NCI-H1417 treated with DMSO at 0.1 percent for 48 hours (cell line): ENCODE measurements at places on chromosomes 2 and 18.
A peak's percentile ranks its signal among the peaks of the same experiment; 100 is the strongest.

DNA sequence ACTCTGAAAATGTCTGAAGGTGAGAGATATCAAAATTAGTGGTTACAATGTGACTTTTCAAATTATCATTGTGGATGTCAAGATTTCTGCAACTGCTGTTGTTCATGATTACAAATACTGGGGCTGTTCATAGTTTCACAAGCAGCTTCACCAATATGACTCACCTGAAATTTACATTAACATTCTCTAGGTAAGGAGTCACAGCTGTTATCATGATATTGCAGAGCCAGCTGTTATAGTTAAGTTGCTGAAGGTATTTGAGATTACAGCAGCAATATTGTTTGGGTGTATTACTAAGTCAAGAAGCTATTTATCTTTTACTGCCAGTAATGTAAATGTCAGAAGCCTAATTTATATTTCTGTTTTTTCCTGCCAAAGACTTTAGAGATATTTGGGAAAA, 140.0 kb downstream of the MC4R start:
- DNase-seq = no peak

GRCh38 chr18:5574843-5575242, 31.0 kb upstream of the EPB41L3 start:
- DNase-seq = no peak

DNA sequence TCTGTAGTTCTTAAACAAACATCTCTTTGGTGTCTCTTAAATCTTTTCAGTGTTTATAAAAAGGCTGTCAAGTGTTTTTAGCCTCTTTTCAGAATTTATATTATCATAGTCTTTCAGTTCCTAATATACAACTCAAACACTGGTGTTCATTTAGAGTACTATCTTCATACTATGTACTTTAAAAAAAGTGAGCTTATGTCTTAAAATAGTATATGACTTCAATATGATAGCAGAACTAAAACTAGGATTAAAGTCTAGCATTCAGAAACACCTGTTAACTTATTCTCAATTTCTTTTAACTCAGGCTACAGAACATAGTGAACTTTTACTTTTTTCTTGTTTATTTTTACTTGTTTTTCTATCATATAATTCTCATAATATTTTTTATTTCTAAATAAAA, 14.7 kb upstream of the IKZF2 start:
- no peak for DNase-seq

DNA sequence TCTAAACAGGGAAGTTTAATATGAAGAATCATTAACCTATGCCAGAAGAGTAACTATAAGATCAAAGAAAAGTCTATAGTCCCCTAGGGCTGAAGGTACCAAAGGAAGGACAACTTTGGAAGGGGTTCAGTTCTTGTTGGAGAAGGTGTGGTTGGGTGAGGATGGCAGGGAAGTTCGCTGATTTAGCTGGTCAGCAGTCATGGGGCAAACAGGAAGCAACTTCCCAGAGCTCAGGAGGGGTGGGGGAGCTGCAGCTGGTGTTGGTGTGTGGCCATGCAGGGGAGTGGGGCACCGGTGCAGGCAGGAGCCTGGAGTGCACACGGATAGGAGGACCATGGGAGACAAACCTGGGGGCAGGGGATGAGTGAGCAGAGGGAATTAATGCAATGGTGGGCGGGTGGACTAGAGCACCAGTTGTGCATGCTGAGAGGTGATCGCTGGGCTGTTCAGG, 34.0 kb downstream of the FHOD3 start:
- no peak for DNase-seq

GRCh38 chr2:31176742-31177141, 38.5 kb upstream of the GALNT14 start:
- DNase-seq = no peak

DNA sequence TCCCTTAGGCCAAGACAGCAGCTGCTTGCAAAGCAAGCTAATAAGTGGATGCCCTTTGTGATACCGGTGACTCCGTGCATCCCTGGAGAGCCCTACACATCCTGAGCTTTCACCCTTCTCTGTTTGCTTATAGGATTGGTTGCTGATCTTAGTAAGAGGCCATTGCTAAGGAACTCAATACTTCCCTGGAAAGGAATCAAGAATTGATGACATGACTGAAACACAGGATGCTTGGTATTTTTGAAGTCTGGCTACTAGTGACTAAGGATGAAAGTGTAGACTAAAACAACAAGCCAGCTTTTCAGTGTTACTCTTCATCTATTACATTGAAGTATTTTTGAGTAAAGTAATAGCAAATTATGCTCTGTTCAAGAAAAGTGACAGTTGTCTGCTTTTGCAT, 123.0 kb upstream of the SERPINE2 start:
- no peak for DNase-seq

GRCh38 chr2:165192729-165193128, 11.1 kb downstream of the SCN3A start:
- DNase-seq = no peak

GRCh38 chr2:69578198-69578540, 65.4 kb downstream of the AAK1 start:
- no peak for DNase-seq

- peak; percentile 27 for DNase-seq
Measured at GRCh38 chr18:45690975-45691815, 32.8 kb upstream of the SLC14A1 start.

DNA sequence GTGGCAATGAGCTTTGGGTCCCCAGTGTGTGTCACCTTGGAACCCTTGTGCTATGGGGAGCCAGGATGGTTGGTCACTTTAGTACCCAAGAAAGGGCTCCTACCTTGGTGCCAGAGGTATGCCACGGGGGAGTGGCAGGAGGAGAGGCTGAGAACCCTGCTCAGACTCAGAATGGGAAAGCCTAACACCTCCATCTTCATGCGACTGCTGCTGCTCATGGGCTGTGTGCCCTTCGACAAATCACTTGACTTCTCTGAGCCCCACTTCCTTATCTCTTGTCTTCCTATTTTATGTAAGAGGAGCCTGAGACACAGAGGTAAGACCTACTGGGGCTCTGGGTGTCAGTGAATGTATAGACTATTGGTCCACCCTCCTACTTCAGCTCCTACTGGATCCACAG, 25.1 kb downstream of the EHD3 start:
- DNase-seq = no peak

DNA sequence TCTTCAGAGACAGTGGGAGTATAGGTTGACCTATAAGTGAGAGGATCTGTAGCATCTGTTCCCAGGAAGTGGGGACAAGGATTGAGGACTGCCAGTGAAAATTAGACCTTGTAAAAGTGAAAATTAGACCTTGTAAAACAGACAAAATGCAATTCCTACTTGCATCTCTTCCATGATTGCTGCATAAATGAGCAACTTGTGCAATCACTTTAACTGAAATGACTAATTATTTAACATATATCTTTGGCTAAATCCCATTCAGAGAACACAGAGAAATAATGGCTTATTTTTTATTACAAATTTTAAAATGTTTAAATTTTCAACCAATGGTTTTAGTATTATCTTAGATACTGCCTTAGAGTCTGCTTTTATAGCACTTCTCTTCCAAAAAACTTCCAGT, 67.2 kb upstream of the NABP1 start:
- DNase-seq = no peak

DNA sequence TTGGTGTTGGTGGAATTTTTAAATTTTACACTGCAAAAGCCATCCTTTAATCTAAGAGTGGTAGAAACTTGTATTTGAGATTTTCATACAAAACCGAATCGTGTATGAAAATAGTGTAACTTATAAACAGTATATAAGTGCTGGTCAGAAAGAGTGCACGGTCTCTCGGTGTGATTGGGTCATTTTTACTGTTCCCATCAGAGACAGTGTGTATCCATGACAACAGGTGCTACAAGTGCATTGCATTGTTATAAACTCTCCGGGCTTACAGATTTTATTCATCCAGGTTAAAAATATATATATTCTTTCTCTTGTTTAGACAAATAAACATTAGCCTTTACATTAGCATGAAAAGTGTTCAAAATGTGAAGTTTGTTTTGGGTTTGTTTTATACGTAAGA, 721.9 kb downstream of the METTL4 start:
- DNase-seq = no peak

- no peak for DNase-seq
Measured at GRCh38 chr2:159214325-159214865, 72.1 kb downstream of the WDSUB1 start.

- no peak for DNase-seq
Measured at GRCh38 chr2:133247631-133248030, 320.6 kb downstream of the NCKAP5 start.

DNA sequence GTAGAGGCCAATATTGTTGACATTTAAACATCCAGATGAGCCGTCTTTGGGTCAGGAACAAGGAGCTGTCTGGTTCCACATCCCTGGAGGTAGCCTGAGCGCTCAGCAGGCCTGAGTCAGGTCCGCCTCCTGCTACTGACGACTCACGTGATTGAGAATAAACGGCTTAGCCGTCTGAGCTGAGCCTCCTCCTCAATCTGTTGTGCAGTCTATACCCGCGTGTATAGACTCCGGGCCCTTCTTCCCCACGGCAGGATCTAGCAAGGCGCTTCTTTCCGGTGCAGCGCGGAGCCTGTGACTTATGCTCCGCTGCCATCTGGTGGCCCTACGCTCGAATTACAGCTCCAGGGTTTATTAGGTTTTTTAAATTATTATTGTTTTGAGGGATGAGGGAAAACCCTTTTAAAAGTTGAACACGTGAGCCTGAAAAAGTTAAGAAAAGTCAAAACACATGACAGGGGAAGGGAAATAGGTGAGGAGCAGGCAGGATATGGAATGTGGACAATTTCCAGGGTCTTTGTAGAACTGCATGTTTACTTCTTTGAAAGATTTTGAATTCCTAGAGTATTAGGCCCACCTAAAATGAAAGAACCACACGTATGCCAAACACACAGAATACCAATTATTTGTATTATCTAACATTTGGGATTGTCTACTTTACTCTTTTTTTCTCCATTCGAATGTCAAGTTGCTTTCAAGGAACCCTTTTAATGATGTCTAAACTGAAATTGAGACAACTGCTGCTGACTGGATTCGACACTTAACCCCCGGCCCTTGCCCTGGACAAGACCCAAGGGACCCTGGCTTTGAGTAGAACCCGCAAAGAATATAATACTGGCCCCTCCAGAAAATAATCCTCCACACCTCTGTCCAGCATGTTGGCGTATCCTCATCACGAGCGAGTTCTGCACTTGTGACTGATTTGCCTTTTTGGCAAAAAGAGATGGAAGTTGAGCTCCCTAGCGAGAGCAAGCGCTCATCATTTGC, 112.4 kb upstream of the ZNF236 start:
- peak; percentile 42 for DNase-seq

DNA sequence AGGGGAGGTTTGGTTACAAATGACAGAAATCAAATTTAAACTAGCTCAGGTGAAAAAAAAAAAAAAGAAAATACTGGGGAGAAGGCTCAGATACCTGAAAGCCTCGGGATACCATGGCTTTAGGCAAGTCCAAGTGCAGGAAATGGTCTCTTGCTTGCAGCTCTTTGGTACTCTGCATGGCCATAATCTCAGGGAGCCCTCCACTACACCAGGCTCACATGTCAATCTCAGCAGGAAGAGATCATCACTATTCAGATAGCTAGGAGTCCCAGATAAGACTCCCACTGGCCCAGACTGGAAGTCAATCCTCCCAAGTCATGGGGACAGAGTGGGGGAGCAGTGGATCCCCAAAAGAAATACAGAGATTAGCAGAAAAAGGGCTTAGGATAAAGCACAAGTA, 64.8 kb upstream of the RALBP1 start:
- DNase-seq = no peak

GRCh38 chr18:26804519-26804918, 61.0 kb downstream of the AQP4 start:
- no peak for DNase-seq

DNA sequence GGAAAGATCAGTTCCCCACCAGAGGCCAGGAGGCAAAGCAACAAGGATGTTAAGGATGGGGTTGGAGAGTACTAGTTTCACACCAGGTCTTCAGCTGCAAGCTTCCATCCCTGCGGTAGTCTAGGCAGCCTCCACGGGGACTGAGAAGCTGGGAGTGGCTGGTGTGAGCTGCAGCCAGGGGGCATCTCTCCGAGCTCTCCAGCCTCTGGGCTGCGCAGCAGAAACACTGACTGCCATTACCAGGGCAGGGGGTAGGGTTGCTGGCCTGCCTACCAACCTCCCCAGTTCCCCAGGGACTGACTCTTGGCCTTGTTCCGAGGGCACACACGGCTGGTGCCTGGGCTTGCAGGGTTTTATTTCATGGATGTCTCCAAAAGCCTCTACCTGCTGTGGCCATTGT, 15.9 kb downstream of the GATA6 start:
- no peak for DNase-seq

GRCh38 chr2:28539118-28539541, 43.3 kb downstream of the PLB1 start:
- DNase-seq = no peak

GRCh38 chr18:8561123-8561910, 47.9 kb upstream of the RAB12 start:
- no peak for DNase-seq

- DNase-seq = no peak
Measured at GRCh38 chr18:55504808-55505207, 83.2 kb downstream of the TCF4 start.

DNA sequence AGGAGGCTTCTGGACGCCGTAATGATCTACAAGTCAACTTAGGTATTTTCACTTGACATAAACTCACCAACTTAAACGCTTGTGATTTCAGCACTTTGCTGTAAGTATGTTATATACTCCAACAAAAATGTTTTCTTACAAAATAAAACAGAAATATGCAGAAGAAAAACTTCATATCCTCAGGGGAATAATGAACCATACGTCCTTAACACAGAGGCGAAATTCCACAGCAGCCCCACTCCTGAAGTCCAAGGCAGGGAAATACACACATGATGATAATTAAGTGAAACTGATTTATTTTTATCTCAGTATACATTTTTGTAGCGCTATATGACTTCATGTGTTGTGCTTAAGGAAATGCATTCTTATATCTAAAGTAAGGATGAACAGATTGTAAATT, 335.4 kb upstream of the VWC2L start:
- no peak for DNase-seq

GRCh38 chr2:238521870-238522269, 95.1 kb downstream of the ASB1 start:
- DNase-seq = no peak

- no peak for DNase-seq
Measured at GRCh38 chr18:35099911-35100310, 58.7 kb downstream of the MAPRE2 start.

GRCh38 chr2:150690261-150690660, 202.8 kb upstream of the RND3 start:
- DNase-seq = no peak

GRCh38 chr2:235082578-235083338, 130.9 kb downstream of the SH3BP4 start:
- DNase-seq = no peak

DNA sequence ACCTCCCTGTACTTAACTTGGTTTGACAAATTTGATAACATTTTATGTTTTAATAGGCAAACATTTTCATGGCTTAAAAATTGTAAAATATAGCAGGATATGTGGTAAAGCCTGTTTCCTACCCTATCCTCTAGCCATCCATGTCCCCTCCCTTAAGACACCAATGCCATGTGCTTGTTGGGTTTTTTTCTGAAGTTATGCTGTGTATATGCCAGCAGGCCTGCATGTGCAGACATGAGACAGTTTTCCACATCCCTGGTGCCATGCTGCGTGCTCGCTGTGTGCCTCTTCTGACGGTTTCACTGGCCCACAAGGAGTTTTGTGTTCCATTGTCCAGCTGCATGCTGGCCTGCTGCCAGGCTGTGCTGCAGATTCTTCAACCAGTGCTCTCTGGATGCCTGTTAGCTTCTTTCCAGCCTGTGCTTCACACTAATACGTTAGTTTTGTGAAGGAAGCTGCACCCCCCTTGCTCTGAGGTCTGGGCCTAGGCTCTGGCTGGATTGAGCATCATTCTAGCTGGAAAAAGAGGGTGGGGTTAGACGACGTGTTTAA, 16.9 kb downstream of the INPP4A start:
- DNase-seq = no peak
